ENCODE measurements at places on chromosomes 1 and 21. TPM values are rescaled to one million over a fixed set of nuclear protein-coding genes. Genes with fewer than 3 reads are reported as not detected.

GRCh38 chr1:1330366-1331067 is 563 bp upstream of the TAS1R3 start:
- H3K36me3 ChIP-seq: no peaks in the 10 kb centered on the region
- H3K27me3 ChIP-seq: no peaks in the 10 kb centered on the region
- H3K27ac ChIP-seq: no peak overlapping the region
- DNase-seq: no peak
- peaks cover 14% of the 10 kb centered on the region for H3K4me1 ChIP-seq
- no peak overlapping the region for H3K4me3 ChIP-seq

- H3K36me3 ChIP-seq: no peaks in the 10 kb centered on the region
- H3K27ac ChIP-seq: no peak overlapping the region
- H3K27me3 ChIP-seq: no peaks in the 10 kb centered on the region
- no peak for DNase-seq
- no peak overlapping the region for H3K4me3 ChIP-seq
- H3K4me1 ChIP-seq: no peaks in the 10 kb centered on the region
Observed at GRCh38 chr1:79052829-79053449, 46.4 kb upstream of the ADGRL4 start.

- H3K4me3 ChIP-seq: no peak overlapping the region
- no peaks in the 10 kb centered on the region for H3K4me1 ChIP-seq
- peaks cover 87% of the 10 kb centered on the region for H3K36me3 ChIP-seq
- H3K27ac ChIP-seq: no peak overlapping the region
- no peak for DNase-seq
- H3K27me3 ChIP-seq: no peaks in the 10 kb centered on the region
Observed at GRCh38 chr1:1221887-1222574, 8.1 kb upstream of the TNFRSF4 start.

GRCh38 chr1:37718901-37719571 is 26.7 kb downstream of the CDCA8 start:
- no peak overlapping the region for H3K4me3 ChIP-seq
- H3K27ac ChIP-seq: no peak overlapping the region

- H3K36me3 ChIP-seq: no peaks in the 10 kb centered on the region
- peak; percentile 8 for DNase-seq
- H3K4me3 ChIP-seq: peak overlapping the region; percentile 48
- H3K27me3 ChIP-seq: no peaks in the 10 kb centered on the region
Observed at GRCh38 chr21:33975548-33976081, 60.0 kb upstream of the ATP5PO start.

GRCh38 chr1:10209590-10209904 is 823 bp upstream of the KIF1B start:
- peaks cover 9% of the 10 kb centered on the region for H3K4me1 ChIP-seq
- H3K4me3 ChIP-seq: peak overlapping the region; percentile 98
- peak overlapping the region; percentile 66 for H3K27ac ChIP-seq

DNA sequence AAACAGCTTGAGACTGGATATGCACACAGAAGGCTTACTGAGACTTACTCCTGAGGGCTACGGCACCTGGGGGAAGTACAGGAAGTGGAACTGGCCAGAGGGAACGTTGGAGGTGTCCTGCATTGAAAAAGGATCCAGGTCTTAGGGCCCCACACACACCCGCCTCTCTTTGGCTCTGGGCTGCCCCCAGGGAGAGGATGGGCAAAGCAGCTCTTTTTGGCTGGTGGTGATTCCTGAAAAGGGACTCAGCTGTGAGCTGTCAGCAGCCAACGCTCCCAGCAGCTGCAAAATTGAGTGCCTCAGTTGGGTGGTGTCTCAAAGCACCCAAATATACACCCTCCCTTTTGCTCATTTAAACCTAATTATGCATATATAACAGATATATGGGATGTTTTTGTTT is 213.2 kb downstream of the TNR start:
- DNase-seq: no peak
- H3K27ac ChIP-seq: no peak overlapping the region
- H3K4me1 ChIP-seq: no peaks in the 10 kb centered on the region
- H3K27me3 ChIP-seq: no peaks in the 10 kb centered on the region

DNA sequence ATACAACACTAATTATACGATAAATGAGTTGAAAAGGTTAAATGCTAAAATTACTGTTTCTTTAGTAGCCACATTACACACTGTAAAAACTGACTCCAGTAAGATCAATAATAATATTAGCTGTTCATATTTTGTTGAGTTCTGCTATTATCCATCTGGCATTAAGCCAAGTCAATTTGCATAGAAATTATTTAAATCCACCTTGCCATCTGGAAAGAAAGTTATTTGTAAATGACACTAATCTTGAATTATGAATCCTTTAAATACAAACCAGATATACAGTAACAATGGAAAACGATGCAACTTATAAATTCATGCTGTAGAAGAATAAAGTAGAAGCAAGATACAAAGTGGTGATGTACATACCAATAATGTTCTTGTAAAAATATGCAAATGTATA is 81.4 kb upstream of the BCL10 start:
- no peaks in the 10 kb centered on the region for H3K27me3 ChIP-seq
- H3K27ac ChIP-seq: no peak overlapping the region
- DNase-seq: no peak
- no peak overlapping the region for H3K4me3 ChIP-seq

- no peak overlapping the region for H3K4me3 ChIP-seq
- no peak overlapping the region for H3K27ac ChIP-seq
Observed at GRCh38 chr1:91803123-91803522, 82.8 kb downstream of the TGFBR3 start.

GRCh38 chr1:168273575-168273974 is 7.1 kb upstream of the TBX19 start:
- H3K27me3 ChIP-seq: no peaks in the 10 kb centered on the region
- no peak for DNase-seq
- no peak overlapping the region for H3K4me3 ChIP-seq
- no peaks in the 10 kb centered on the region for H3K36me3 ChIP-seq
- no peaks in the 10 kb centered on the region for H3K4me1 ChIP-seq

- H3K4me3 ChIP-seq: no peak overlapping the region
- H3K36me3 ChIP-seq: peaks cover 25% of the 10 kb centered on the region
- peaks cover 5% of the 10 kb centered on the region for H3K4me1 ChIP-seq
- no peaks in the 10 kb centered on the region for H3K27me3 ChIP-seq
- DNase-seq: no peak
Observed at GRCh38 chr1:25220666-25221065, 11.6 kb downstream of the SYF2 start.

GRCh38 chr1:60228041-60228491 is 154.5 kb upstream of the C1orf87 start:
- H3K27ac ChIP-seq: no peak overlapping the region
- H3K36me3 ChIP-seq: no peaks in the 10 kb centered on the region
- no peaks in the 10 kb centered on the region for H3K27me3 ChIP-seq
- no peaks in the 10 kb centered on the region for H3K4me1 ChIP-seq
- no peak overlapping the region for H3K4me3 ChIP-seq
- no peak for DNase-seq

DNA sequence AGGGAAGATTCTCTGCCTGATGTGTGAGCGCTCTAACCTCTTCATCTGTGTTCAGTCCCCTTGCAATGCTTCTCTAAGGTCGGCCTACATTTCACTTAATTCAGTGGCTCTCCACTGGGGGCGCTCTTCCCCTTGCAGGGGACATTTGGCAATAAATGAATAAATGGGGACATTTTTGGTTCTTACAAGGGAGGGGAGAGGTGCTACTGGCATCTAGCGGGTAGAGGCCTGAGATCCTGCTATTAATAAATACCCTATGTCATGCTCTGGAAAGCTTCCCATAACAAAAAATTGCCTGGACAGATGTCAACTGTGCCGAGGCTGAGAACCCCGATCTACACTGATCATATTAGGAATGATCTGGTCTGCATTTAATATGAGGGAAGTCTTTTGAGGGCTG is 25.9 kb upstream of the DNAJC11 start:
- no peaks in the 10 kb centered on the region for H3K36me3 ChIP-seq
- no peak overlapping the region for H3K4me3 ChIP-seq
- H3K27me3 ChIP-seq: peaks cover 10% of the 10 kb centered on the region
- peak; percentile 84 for DNase-seq
- no peak overlapping the region for H3K27ac ChIP-seq

GRCh38 chr1:119784191-119784781 is 15.6 kb upstream of the HMGCS2 start:
- no peak overlapping the region for H3K4me3 ChIP-seq
- no peak for DNase-seq
- H3K27ac ChIP-seq: no peak overlapping the region
- no peaks in the 10 kb centered on the region for H3K36me3 ChIP-seq

DNA sequence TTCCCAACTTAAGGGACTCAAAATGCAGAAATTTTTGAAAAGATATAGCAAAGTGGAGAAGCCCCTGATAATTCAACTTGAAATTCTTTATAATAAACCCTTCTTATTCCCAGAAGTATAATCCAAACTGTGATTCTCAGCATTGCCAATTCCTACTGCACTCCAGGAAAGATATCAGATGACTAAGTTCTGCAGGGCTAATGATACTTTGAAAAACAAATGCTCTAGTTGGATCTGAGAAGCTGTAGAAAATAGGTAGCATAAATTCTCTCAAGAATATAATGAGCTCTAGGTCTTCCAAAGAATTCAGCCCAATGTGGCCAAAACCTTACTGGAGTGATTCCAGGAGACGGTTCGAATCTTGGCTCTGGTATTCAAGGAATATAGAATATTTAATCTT is 294.0 kb upstream of the PTBP2 start:
- no peaks in the 10 kb centered on the region for H3K36me3 ChIP-seq
- H3K27me3 ChIP-seq: no peaks in the 10 kb centered on the region
- H3K4me3 ChIP-seq: no peak overlapping the region
- no peaks in the 10 kb centered on the region for H3K4me1 ChIP-seq
- H3K27ac ChIP-seq: no peak overlapping the region
- no peak for DNase-seq

DNA sequence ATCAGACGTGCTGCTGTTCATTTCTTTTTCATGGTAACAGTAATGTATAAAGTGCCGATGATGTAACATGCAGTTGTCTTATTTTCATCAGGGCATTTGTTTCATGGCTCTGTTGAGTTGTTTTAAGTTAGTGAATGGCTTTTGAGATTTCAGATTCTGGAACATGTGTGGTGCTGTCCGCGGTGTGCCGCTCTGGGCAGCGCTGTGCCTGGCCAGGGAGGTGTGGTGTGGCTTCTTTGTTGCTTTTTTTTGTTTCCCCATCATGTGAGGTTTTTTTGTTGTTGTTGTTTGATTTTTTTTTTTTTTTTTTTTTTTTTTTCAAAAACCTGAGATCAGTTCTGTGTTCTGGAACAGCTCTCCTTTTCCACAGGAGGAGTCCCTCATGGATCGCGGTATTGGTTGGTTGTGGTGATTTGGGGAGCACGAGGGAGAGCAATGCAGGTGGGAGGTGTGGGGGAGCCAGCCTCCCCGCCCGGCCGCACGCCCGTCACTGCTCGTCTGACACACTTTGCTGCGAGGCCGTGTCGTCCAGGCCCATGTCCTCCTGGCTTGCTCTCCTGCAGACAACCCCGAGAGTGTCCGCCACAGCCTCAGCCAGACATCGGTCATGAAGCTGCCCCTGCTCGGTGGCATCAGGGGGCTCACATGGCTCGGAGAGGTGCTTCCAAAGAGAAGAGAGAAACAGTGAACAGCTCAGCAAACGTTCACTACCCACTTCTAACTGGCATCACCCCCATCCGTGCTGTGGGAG is 33.6 kb downstream of the NTPCR start:
- no peaks in the 10 kb centered on the region for H3K36me3 ChIP-seq
- H3K27me3 ChIP-seq: no peaks in the 10 kb centered on the region
- peaks cover 6% of the 10 kb centered on the region for H3K4me1 ChIP-seq
- no peak overlapping the region for H3K27ac ChIP-seq
- no peak for DNase-seq
- H3K4me3 ChIP-seq: no peak overlapping the region

GRCh38 chr1:108847494-108847893 is 9.4 kb downstream of the AKNAD1 start:
- H3K4me1 ChIP-seq: no peaks in the 10 kb centered on the region
- H3K27me3 ChIP-seq: 0 out of 2 replicates have a peak, but pooled peaks cover 5% of the 10 kb centered on the region
- H3K36me3 ChIP-seq: no peaks in the 10 kb centered on the region
- no peak for DNase-seq
- no peak overlapping the region for H3K27ac ChIP-seq
- H3K4me3 ChIP-seq: no peak overlapping the region

DNA sequence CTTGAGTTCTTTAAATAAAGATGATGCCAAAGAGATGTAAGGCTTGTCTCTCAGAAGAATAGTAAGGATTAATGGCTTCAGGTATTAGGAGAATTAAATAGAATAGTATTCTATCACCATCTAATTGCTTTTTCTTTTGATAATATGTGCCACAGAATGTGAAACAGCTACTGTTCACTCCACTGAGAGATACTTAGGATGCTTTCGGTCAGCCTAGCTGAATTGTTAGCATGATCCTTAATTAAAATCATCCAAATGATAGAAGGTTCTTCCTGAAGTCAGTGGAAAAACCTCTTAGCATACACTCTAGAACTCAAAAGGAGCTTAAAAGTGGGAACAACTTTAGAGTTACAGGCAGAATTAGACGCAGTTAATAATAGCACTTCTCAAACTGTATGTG is 97.0 kb downstream of the RASAL2 start:
- H3K36me3 ChIP-seq: no peaks in the 10 kb centered on the region
- H3K4me3 ChIP-seq: no peak overlapping the region
- no peaks in the 10 kb centered on the region for H3K27me3 ChIP-seq
- H3K27ac ChIP-seq: no peak overlapping the region
- H3K4me1 ChIP-seq: no peaks in the 10 kb centered on the region

- no peaks in the 10 kb centered on the region for H3K27me3 ChIP-seq
- no peak overlapping the region for H3K27ac ChIP-seq
- DNase-seq: no peak
- H3K4me3 ChIP-seq: no peak overlapping the region
Observed at GRCh38 chr1:40003156-40004093, 37.1 kb upstream of the CAP1 start.

DNA sequence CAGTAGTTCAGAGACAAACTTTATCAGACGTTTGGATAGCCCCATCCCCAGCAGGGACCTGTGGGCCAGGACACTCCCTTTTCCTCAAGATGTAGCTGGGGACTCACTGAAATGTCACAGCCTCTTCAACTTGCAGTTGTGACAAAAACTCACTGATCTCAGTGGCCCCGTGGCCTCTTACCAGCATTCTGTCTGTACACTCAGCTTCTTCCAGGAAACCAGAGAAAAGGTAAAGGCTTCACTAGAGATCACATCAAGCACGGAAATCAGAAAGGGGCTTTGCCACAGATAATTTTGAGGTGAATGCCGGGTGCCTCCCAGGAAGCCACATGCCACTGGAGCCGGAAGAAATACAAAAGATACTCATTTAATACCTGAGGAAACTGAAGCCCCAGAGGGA is 122.2 kb downstream of the CCDC185 start:
- H3K4me3 ChIP-seq: no peak overlapping the region
- no peak for DNase-seq
- H3K27ac ChIP-seq: no peak overlapping the region
- no peaks in the 10 kb centered on the region for H3K27me3 ChIP-seq
- H3K4me1 ChIP-seq: no peaks in the 10 kb centered on the region

GRCh38 chr21:33202464-33203363 is 27.0 kb upstream of the IFNAR2 start:
- H3K4me1 ChIP-seq: peaks cover 30% of the 10 kb centered on the region
- peak overlapping the region; percentile 35 for H3K27ac ChIP-seq
- no peaks in the 10 kb centered on the region for H3K36me3 ChIP-seq
- H3K27me3 ChIP-seq: no peaks in the 10 kb centered on the region

Gene UTS2
- total RNA-seq: not detected

Gene RGS7
- total RNA-seq: not detected

Gene KAZN
- 0.10 TPM for total RNA-seq

Gene TRIM67
- total RNA-seq: not detected

Gene TESK2
- total RNA-seq: 4.3 TPM

Gene MIER1
- total RNA-seq: 39.3 TPM

Gene BCL2L15
- total RNA-seq: 1.2 TPM

Gene MTMR11
- 2.2 TPM for total RNA-seq

Gene CYP4A22
- not detected for total RNA-seq

Gene DPH5
- total RNA-seq: 41.4 TPM

Gene REN
- not detected for total RNA-seq

Gene CYP4Z1
- total RNA-seq: not detected
